ENCODE measurements at places on chromosomes 4 and X.

GRCh38 chr4:20954541-20954940 is 254.3 kb downstream of the PACRGL start:
- DNase-seq = no peak

DNA sequence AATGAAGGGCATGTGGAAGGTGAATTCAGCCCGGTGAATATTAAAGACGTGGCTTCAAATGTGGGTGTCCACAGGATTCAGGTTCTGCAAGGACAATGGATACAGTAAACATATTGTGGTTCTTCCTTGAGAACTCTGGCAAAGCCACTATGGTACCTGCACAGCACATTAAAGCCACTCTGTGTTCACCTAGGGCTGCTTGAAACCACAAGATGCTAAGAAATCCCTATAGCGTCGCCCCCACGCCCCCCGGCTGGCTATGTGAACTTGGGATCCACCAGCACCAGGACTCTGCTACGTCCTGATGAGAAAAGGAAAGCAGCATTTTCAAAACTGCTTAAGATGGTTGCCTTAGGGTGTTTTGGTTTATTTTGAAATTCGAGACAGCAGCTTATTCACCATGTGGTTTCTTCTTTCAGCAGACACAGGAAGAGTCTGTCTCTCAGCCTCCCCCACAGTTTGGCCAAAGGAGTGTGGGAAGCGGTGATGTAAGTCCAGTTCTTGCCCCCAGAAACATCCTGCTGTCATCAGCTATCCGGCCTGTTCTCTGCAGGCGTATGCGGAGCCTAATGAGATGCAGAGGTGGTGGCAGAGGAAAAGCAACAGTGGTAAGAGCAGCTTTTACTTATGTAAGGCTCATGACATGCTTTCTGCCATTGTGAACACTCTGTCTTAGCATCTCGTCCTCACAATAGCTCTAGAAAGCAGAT is 111.5 kb downstream of the AFAP1 start:
- peak; percentile 100 for DNase-seq

DNA sequence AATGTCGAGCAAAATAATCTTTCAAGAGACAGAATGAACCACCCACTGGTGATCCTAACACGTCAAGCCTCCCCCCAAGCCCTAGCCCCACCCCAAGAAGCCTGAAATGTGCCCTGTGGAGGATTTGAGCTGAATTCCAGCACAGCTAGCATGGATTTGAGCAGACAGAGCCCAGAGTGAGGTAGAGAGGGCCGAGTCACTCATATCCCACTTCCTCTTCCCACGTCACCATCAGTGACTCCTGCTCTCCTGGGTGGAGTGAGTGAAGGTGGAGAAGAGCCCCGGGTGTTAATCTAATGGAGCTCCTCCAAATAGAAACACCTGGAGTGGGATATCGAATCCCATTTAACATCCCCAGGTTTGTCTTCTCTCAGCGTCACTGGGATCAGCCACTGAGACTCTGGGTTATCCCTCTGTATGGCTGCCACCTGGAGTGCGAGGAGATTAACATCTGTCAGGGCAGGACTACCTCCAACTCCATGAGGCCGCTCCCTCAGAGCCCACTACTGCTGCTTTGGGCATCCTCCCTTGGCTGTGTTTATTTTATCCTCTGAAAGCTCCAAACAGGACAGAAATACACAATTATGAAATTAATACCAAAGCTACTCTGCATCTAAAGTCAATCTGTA is 136.6 kb downstream of the NWD2 start:
- no peak for DNase-seq

GRCh38 chr4:164483711-164484110 is 270.2 kb upstream of the SMIM31 start:
- no peak for DNase-seq

- DNase-seq = no peak
These were observed 22.2 kb downstream of the HMX1 start for GRCh38 chr4:8849266-8850073.

GRCh38 chrX:128848374-128848773 is 674.9 kb downstream of the SMARCA1 start:
- no peak for DNase-seq

GRCh38 chr4:112546476-112546875 is 30.5 kb upstream of the NEUROG2 start:
- DNase-seq = no peak

DNA sequence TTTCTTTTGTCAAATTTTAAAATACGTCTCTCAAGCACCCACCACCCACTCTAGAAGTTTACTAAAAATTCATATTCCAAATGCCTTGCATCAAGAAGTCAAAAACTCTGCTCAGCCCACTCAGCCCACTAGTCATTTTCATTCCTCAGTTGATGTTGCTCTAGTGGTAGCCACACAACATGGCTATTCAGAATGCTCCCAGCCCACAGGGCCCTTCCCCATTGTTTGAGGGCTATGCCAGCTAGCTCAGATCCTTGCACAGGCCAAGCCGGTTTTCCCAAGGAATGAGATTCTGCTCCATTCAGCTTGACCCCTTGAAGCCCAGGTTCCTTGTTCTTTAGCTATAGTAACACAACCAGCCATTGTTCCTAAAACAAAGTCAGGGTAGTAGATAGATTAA is 297.5 kb upstream of the RASGEF1B start:
- no peak for DNase-seq

GRCh38 chr4:76488455-76488854 is 53.4 kb downstream of the SHROOM3 start:
- DNase-seq = no peak

DNA sequence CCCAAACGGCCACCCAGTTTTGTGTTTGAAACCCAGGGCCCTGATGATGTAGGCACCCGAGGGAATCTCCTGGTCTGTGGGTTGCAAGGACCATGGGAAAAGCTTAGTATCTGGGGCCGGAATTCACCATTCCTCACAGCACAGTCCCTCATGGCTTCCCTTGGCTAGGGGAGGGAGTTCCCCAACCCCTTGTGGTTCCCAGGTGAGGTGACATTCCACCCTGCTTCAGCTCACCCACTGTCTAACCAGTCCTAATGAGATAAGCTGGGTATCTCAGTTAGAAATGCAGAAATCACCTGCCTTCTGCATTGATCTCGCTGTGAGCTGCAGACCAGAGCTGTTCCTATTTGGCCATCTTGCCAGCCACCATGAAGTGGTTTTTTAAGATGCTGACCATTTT is 84.0 kb downstream of the PRKG2 start:
- no peak for DNase-seq

DNA sequence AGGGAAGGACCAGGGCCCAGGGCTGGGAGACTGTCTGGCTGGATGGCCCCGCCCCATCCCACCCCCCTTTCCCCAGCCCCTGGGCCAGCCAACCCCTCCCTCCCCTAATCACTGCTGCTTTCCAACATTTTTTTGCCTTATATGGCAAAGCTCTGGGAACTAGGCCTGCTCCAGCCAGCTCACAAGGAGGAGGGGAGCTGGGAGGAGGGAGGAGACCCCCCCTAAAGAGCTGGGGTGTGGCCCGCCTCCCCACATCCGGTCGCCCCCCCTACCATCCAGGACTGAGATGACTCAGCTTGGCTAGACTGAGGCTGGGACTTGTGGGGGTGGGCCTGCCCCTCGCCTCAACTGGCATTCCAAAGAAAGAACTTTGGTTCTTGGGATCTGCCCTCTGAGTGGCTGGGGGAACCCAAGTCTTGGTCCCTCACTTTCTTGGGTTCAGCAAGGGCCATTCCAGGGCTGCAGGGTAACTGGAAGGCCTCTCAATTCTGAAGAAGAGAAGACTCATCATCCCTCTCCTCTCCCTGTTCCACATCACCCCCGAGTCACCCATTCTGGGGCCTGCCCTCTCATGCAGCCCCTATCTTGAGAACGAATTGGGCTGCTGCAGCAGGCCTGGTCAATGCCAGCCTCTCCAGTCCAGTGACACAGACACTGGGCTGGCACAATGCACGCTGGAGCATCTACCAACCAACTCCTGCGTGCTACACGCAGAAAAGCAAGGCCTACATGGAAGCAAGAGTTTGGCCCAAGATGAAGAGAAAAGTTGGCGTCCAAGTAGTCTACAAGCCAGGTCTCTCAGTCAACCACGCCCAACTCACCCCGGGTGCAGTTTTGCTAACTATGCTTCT is 4.8 kb downstream of the FLNA start:
- DNase-seq = peak; percentile 97

- no peak for DNase-seq
These were observed 941.8 kb downstream of the RAPGEF2 start for GRCh38 chr4:160044693-160045092.

Measured in AG10803 (cell line).